ENCODE measurements at places on chromosomes 4 and X. TPM values are rescaled to one million over a fixed set of nuclear protein-coding genes. Genes with fewer than 3 reads are reported as not detected.

The GAGE12C gene
- not detected for polyA plus RNA-seq

The MAGEA2B gene
- polyA plus RNA-seq: not detected

The FGG gene
- 0.08 TPM for polyA plus RNA-seq

The GAGE1 gene
- polyA plus RNA-seq: not detected

The BEND4 gene
- polyA plus RNA-seq: not detected

The THAP6 gene
- polyA plus RNA-seq: 5.2 TPM

The SSX1 gene
- polyA plus RNA-seq: not detected

The AFF1 gene
- polyA plus RNA-seq: 19.8 TPM

The SLC34A2 gene
- polyA plus RNA-seq: 0.08 TPM

The FAM9B gene
- not detected for polyA plus RNA-seq

The TMEM154 gene
- polyA plus RNA-seq: 22.9 TPM

The NAP1L2 gene
- polyA plus RNA-seq: 1.1 TPM

The GPR50 gene
- polyA plus RNA-seq: not detected

The GAB3 gene
- 0.28 TPM for polyA plus RNA-seq

The STPG2 gene
- polyA plus RNA-seq: 0.03 TPM

The PRDM5 gene
- 2.6 TPM for polyA plus RNA-seq

The POU4F2 gene
- not detected for polyA plus RNA-seq

The UCHL1 gene
- polyA plus RNA-seq: 20.2 TPM

The CTAG1A gene
- not detected for polyA plus RNA-seq

The CPZ gene
- polyA plus RNA-seq: not detected

The CDKL5 gene
- 2.9 TPM for polyA plus RNA-seq
